ENCODE measurements at places on chromosomes 7 and 10.

DNA sequence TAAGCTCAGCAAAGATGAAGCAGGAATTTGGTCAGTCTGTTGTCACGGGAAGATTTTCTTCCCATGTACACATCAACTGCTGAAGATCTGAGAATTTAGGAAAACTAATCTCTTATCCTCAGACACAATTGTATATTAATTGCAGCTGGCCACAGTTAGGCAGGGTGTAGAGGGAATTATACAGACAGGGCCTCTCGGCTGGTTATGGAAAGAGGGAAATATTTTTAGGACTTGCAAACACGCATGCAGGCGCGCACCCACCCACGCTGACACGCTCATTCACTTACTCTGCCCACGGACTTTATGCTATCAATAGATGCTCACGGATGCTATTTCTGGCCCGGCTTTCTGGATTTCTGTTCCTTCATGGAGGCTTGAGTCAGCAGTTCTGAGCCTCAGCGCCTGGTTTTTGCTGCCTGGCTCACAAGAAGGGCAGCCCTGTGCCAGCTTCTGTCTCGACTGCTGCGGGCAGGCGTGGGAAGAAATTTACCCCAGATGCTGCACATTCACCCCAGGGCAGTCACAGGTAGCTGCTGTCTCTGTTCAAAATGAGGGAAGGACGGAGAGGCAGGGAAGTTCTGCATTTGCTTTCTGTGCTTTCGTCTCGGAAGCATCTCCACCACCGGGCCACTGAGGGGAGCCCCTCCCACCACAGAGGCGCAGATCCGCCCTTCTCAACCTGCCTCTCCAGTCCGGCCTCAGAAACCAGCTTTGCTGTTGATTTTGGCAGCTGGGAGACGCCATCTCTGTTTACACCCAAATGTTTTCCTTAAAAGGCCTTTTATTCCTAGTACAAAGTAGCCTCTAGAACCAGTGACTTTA lies 116.3 kb upstream of the BTBD16 start:
- DNase-seq, result no peak

GRCh38 chr7:44396931-44397545 lies 71.6 kb upstream of the CAMK2B start:
- DNase-seq, result no peak

- DNase-seq, result no peak
These were observed 205.2 kb downstream of the STK31 start for GRCh38 chr7:23915236-23915635.

DNA sequence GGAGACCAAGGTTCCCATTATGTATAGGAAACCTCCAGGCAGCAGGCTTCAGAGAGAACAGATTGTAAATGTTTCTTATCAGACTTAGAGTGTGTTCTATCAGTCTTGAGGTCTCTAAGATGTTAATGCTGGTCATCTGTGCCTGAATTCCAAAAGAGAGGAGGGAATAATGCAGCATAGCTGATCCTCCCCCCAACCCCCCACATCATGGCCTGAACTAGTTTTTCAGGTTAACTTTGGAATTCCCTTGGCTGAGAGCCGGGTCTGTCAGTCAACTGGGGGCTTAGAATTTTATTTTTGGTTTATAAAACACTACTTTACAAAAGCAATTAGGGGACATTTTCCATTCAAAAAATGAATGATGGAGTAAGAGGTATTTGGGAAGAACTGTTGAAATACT lies 184.3 kb downstream of the NEBL start:
- no peak for DNase-seq

- peak; percentile 63 for DNase-seq
These were observed 108.7 kb downstream of the DIP2C start for GRCh38 chr10:580778-581177.

DNA sequence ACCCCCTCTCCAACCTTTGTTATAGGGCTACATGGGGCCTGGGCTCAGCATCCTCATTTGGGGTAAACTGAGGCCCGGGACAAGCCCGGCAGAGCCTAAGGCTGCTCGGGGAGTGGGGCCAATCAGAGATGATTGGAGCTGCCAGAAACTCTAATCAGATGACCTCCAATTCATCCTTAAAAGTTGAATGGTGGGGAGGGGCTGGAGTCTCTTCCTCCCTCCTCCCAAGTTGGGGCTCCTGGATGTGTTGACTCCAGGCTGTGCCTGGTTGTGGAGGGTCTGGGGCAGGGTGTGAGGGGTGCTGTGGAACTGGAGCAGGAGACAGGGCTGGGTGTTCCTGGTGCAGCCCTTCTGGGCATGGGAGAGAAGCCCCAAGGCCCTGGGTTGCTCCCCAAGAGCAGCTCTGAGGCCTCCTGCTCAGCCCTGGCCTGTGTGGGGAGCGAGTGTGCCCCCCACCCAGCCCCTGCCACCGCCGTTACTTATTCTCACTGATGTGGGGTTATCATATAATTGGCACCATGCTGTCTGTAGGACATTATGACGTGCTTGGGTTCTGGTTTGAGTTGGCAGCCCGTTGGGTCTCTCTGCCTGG lies 2.2 kb downstream of the BHLHA15 start:
- no peak for DNase-seq

DNA sequence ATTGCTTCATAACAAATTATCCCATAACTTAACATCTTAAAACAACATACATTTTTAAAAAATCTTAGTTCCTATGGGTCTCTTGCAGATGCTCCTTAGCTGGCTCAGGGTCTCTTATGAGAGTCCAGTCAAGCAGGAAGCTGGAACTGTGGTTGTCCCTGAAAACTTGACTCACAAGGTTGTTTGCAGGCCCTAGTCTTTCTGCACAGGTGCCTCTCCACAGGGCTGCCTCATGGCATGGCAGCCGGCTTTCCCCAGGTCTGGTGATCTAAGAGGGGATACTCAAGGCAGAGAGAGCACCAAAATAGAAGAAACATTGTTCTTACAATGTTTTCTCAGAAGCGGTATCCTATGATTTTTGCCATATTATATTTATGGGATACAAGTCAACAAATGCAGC lies 127.1 kb downstream of the CDK14 start:
- no peak for DNase-seq

GRCh38 chr7:138848056-138848980 lies 50.3 kb upstream of the ATP6V0A4 start:
- DNase-seq, result peak; percentile 53

- no peak for DNase-seq
These were observed 328.8 kb upstream of the PHF14 start for GRCh38 chr7:10644849-10645248.

GRCh38 chr10:69792341-69792740 lies 9.4 kb upstream of the COL13A1 start:
- no peak for DNase-seq

DNA sequence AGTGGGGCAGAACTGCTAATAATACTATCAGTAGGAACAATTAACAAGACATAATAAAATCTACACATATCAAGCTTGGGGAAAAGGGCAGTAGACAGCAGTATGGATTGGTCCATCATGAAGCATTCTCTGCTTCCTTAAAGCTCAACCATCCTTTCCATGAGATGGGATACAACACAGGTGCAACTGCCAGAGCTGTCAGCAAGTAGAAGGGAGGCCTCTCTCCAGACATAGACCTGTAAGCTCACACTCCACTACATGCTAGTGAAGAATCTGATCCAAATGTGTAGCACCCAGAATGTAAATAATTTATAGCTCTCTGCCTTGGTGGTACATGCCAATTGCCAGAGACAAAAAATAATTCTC lies 41.5 kb upstream of the ANAPC16 start:
- no peak for DNase-seq

DNA sequence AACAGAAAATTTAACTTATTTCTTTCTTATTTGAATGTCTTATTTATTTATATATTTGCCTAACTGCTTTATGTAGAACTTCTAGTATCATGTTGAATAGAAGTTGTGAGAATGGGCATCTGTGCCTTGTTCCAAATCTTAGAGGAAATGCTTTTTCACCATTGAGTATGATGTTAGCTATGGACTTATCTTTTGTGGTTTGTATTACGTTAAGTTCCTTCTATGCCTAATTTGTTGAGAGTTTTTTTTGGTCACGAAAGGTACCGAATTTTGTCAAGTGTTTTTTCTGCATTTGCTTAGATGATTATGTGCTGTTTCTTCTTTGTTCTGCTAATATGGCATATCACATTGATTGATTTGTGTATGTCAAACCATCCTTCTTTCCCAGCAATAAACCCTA lies 161.0 kb upstream of the TRIM24 start:
- DNase-seq, result no peak

DNA sequence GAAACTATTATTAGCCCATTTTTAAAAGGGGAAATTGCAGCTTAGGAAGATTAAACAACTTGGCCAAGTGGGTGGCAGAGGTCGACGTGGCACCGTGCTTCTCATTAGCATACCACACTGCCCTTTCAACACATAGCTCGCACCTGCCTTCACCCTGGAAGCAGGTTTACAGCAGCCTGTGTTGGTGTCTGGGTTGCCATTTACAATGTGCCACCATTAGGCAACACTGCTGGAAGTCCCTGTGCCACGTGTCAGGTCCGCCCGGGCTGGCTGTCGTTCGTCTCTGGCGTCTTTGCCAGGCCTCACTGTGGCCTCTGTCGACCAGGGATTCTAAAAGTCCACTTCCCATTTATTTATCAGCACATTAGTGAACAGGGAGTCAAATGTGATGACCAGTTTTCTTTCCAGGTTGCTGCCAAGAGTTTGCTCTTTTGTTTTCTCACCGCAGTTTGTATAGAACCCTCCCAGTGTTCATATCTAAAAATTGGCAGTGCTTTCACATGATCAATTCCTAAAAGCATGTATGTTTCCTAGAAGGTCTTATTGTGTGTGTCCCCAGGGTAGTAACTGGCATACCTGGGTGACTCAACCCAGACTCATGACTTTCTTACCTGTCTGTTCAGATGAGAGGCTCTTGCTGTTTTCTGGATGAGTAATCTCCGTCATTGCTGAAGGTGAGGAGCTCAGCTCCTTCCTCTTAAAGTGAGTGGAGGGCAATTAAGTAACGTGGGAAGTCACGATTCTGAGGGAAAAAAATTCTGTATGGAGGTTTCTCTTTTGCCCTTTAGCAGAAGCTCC lies 9.2 kb downstream of the INSIG1 start:
- DNase-seq, result no peak

DNA sequence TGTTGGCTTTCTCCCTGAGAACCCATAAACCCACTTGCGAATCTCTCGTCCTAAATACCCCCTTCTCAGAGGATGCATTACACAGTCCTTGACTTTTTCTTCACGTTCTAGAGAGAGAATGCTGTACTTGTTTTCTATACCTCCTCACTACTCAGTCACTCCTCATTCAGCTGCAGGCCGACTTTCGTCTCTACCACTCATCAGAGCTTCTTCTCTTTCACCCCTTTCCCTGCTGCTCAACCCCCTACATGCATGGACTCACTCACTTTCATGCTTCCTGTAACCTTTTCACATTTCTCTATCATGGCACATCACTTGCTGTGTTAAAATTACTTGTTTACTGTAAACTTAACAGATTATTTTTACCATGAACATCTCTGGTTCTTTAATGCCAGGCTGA lies 19.8 kb downstream of the MDFIC start:
- no peak for DNase-seq

DNA sequence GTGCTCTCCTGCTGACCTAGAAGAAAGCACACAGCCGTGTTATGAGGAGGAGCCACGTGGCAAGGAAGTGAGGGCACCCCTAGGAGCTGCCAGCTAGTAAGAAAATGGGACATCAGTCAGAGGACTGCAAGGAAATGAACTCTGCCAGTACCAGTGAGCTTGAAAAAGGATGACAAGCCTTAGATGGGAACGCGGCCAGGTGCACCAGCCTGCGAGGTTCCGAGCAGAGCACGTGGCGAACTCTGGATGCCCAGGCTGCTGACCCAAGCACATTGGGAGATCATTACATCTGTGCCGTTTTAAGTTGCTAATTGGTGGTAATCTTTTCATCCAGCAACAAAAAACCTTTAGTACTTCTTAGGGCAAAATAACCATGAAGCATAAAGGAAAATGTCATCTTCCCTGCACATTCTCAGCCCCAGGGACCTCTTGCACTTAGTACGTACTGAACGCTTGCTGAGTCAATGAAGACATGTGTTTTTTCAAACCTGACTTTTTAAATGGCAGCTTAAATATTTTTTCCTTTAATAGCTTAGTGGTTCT lies 69.4 kb downstream of the AMZ1 start:
- DNase-seq, result peak; percentile 9

GRCh38 chr10:4215485-4215884 lies 430.5 kb upstream of the KLF6 start:
- no peak for DNase-seq

DNA sequence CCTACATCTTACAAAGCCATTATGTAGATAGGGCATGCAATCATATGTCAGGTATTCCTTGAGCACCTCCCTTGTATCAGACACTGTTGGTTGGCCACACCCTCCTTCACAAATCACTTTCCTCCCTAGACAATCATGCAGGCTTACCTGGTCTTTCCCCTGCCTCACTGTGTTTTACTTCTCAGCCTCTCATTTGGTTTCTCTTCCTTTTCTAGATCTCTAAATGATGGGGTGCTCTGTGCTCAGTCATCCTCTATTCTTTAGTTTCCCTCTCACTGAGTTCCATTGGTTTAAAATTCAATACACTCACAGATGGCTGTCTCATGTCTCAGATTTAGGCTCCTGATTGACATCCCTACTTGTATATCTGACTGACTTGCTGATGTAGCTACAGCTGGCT lies 31.4 kb downstream of the ANK3 start:
- no peak for DNase-seq

DNA sequence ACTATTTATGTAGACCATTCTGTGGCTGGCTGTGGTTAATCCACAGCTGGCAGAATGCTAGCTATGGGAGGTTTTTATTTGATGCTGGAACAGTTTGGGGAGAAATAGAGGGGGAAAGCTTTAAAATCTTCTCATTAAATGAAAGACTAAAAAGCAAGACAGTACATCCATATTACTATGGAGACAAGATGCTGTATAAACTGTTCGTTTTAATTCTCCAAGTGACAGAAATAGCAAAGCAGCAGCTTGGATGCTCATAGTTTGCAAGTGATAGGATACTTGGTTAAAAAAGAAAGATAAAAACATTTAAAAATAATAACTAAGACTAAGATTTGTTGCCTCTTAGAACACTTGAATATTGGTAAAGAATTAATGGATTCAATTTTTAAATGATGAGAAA lies 304.9 kb upstream of the KAT6B start:
- DNase-seq, result no peak

GRCh38 chr7:96989859-96990317 lies 15.5 kb upstream of the DLX6 start:
- no peak for DNase-seq

DNA sequence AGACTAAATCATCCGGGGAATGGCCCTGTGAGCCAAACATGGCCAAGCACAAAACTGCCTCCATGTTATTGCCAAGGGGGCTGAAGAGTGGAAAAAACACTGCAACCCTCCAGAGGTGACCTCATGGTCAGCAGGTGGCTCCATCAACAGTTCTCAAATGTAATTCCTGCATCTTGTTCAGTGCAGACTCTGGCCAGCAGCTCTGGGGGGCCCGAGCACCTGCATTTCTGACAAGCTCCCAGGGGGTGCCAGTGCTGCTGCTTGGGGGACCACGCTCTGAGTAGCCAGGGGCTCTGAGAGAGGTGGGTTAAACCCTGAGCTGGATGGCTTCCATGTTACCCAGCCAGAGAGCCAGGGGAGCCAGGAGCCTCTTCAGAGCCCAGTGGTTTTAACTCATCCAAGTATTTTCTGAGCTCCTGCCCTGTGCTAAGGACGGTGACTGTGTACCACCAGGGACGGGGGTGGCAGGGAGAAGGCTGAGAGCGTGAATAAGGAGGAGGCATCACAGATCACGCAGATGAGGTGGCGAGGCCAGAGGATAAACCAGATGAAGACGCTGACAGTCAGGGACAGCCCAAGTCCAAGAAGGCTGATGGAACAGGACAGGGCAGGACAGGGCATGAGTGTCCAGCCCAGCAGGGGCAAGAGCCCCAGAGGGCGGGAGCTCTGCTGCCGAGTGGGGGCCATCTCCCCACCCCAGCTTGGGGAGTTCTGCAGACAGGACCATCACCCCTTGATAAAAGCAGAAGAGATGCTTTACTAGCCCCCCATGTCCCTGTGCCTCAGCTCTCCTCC lies 52.9 kb downstream of the CLEC2L start:
- no peak for DNase-seq
